Stimulated activated CD4-positive, alpha-beta T cell treated with anti-CD3 and anti-CD28 coated beads, TNF-alpha, amount 100 ng/mL, for 48 hours (primary cell): ENCODE measurements at places on chromosomes 13 and 19.

GRCh38 chr13:88154001-88154400 is 482.8 kb downstream of the SLITRK5 start:
- DNase-seq, result no peak

GRCh38 chr19:51111606-51112005 is 3.4 kb upstream of the CTU1 start:
- no peak for DNase-seq

DNA sequence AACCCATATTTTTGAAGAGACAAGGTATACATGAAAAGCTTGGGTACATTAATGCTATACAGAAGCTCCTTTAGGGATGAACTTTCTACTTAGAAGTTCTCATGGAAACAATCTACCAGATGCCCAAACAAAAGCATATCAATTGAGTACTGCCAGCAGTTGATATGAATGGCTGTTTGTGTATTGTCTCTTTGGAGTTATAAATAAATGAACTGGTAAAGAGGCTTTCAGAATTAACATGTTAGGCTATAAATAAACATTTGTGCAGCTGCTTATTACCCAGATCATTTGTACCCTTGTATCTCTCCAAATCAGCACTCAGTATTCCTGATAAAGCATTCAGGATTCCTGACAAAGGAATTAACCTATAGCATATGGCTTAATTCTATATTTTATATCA is 418.9 kb downstream of the FGF14 start:
- DNase-seq, result no peak

GRCh38 chr19:49440439-49441209 is 703 bp downstream of the SLC17A7 start:
- no peak for DNase-seq

GRCh38 chr19:11242864-11243797 is 3.7 kb downstream of the ANGPTL8 start:
- peak; percentile 94 for DNase-seq

DNA sequence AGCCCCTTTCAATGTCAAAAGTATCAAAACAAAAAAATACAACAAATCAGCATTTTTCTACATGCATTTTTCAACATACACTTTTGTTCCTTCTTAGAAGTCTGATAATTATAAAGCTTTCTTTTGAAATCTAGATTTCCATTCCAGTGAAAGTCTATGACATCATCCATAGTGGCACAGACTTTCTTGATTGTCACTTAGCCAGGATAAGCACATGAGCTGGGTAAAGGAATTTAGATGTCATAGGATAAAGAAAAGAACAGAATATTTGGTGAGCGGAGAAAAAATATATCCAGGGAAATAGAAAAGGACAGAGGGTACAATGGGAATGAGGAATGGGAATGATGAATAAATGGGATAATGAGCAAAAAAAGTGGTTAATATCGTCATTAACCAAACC is 15.1 kb upstream of the TRPC4 start:
- DNase-seq, result no peak

- DNase-seq, result no peak
These were observed 11.1 kb downstream of the NCLN start for GRCh38 chr19:3196933-3197205.

DNA sequence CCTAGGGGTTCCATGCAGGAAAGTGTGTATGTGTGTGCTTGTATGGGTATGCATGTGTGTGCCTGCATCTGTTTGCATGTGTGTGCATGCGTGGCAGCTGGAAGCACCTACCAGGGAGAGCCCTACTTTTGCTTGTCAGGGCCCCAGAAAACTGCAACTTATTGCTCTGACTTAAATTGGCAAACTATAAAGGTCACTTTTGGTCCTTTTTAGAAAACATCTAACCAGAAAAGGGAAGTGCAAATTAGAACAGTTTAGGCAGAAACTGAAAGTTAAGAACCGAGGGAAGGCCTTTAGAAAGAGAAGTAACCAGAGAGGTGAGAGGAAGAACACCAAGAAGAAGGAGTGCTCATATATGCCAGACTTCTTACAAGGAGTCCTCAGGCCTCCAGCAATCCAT is 32.5 kb downstream of the DLEU7 start:
- no peak for DNase-seq

DNA sequence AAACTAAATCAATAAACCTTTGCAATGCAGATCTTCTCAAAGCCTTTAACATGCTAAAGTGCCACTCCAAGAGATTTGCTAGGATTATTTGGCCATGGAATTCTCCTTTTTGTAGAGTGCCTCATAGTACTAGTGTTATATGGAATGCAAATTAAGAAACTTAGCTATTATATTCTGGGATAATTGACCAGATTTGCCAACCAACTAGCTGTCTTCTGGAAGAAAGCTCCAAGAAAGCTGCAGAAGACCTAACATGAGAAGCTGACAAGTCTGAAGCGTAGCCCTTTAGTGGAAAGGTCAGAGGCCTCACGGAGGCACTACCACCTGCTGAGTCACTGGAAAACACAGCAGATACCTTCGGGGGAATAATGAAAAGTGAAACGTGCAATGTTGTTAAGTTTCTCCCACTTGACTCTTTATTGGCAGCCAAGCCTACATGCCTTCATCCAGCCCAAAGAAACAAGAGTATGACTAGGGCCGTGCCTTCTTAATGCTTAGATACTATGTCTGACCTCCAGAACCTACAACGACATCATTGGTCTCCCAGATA is 29.8 kb upstream of the KATNAL1 start:
- DNase-seq, result no peak

DNA sequence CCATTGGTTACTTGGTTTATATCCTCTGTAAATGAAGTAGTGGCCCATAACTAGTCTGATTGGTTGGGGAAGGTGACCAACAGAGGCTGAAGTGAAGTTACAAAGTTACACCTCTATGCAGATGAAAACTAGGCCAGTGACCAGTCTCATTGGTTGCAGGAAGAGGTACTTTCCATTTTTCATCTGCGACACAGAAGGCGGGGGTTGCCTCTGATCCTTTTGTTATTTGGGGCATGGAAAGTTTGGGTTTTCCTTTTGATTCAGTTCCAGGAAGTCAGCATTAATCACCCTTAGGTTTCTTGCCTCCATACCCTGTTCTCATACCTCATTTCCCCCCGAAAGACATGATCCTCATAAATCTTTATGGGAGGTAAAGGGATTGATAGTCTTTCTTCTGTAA is 20.2 kb downstream of the ZNF544 start:
- no peak for DNase-seq

DNA sequence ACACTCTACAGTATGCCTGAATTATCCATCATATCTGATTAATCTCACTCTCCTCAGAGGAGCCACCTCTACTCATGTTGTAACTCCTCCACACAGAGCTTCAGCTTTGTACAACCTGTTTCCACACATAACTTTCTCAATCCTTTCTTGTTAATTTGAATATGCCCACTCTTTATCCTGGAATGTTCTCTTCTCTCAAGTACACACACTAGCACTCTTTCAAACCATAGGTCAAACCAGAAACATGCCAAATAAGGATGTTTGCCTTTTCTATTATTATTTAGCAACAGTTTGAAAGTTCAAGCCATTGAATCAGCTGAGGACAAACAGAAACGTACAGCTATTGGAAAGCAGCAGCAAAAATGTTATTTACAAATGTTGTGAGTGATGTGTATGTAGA is 110.3 kb downstream of the MIPEP start:
- DNase-seq, result no peak

DNA sequence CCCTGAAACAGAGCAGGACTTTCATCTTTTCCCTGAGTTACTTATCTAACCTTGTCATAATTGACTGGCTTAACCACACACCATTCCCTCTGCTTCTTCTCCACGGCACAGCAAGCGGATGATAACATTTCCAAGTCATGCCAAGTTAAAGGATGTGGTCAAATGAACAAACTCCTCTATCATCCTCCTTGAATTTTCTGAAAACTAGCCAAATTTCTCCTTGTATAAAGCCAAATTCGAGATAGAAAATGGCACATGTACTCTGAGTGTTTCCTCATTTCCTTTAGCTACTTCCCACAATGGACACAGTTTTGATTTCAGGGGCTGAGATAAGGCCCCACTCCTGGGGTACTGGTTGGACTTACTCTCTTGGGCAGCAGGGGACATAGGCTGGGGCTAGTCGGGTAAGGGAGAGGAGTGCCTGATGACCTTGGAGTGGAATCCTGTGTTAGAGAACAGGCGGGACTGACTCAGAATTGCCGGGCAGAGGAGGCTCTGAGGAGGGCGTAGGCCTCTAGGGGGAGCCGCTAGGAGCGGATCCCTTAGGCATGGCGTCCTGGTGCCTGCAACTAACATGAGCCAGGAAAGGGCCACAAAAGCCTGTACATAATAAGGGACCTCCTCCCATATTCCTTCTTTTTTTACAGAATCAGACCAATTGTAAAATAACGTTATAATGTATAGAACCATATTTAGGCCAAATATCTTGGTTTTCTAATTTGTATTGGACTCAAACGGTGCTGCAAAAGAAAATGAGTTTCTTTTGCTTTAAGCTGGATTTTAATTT is 20.3 kb upstream of the TMTC4 start:
- DNase-seq, result no peak

DNA sequence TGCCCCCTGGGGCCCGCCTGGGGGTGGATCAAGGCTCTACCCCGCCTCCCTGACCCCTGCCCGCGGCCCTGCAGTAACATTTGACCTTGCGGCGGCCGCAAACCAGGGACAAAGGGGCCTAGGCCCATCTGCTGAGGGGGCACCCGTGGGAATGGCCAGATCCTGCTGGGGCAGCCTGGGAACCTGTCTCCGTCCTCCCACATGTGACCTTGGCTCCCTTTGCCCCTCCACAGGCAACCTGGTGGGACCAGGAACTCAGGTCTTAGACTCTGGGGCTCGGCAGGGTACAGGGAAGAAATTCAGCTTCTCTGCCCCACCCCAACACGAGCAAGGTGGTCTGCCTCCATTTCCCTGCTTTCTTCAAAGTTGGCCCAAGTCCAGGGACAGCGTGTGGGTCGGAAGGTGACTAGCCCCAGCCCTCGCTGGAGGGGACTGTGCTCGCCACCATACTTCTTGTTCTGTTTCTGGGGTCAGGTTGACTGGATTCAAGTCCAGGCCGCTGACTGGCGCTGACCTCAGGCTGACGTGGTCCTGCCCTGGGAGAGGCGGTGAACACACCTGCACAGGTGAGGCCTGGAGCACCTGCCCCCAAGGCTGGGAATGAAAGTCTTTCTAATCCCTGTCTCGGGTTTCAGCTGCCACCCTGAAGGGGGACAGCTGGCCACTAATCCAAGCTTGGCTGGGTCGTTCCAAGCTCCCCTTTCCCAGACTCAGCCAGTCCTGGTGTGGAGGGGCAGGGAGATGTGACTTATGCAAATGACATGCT is 2.5 kb upstream of the NR2F6 start:
- no peak for DNase-seq

GRCh38 chr19:6963244-6963852 is 57.9 kb downstream of the MBD3L2B start:
- no peak for DNase-seq

DNA sequence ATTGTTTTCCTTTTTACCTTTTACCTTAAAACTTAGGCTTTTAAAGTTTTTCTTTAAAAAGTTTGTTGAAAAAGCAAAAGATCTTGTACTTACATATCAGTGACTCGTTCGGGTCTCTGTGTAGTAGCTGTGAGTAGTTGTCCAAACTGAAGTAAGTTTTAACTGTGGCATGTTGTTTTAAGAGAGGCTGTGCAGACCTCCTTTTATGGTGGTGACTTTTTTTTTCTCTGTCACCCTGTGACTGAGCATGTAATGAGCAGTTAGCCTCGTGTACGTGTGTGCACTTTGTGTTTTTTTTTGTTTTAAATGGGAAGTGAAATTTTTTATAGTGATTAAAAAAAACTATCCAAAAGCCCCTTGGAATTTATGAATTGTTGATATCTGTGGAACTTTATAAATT is at the start of gene GPR183:
Gene GPR183, minus strand, starts transcription at position 153 of the 400 bp plus-strand sequence. CDS start 11,254 bp downstream, outside the sequence.
- DNase-seq, result no peak

- no peak for DNase-seq
These were observed 416.4 kb downstream of the ITGBL1 start for GRCh38 chr13:101868585-101869469.

DNA sequence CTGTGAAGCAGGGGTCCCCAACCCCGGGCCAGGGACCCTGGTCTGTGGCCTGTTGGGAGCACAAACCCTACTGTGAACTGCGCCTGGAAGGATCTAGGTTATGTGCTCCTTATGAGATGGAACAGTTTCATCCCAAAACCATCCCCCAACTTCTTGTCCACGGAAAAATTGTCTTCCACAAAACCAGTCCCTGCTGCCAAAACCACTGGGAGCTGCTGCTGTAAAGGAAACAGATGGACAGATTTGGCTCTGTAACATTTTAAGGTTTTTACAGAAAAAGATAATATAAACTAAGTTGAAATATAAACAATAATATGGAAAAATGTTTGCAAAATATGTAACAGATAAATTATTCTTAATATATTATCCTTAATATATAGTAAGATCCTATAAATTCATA is 73.7 kb downstream of the COG6 start:
- DNase-seq, result no peak

DNA sequence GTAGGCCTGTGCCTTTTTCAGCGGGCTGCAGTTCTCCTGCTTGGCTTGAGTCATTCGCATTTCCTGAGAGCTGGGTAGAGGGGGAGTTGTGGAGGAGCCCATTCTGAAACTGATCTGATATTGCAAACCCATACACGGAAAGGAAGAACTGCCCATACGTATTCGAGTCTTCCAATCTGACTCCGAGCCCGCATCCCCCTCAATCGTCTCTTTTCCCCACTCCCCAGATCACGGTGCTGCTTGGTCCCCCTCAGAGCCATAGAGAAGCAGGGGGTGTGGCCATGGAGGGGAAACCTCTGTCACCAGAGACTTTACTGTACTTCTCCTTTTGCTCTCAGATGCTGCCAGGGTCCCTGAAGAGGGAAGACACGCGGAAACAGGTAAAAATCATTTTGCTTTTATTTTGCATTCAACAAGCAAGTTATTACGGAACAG is at the start of gene CD22:
Gene CD22, plus strand, starts transcription at position 337 of the 435 bp plus-strand sequence. CDS start 2,854 bp downstream, outside the sequence.
- no peak for DNase-seq

GRCh38 chr19:1613808-1614570 is 8.7 kb upstream of the UQCR11 start:
- no peak for DNase-seq

DNA sequence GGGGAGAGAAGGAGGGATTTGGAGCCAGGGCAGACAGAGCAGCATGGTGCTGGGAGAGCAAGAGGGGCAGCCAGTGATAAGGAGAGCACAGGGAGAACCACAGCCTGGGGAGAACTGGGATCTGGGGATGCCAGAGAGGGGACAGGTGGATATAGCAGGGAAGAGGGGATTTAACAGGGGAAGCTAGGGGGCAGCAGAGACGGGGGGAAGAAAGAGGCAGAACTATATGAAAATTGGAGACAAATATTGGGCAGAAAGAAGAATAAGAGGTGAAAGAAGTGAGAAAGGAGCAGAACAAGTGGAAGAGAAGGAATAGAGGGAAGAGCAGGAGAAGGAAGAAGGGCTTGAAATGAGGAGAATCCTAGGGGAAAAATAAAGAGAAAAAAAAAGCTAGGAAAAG is 6.5 kb upstream of the ZNF528 start:
- no peak for DNase-seq

DNA sequence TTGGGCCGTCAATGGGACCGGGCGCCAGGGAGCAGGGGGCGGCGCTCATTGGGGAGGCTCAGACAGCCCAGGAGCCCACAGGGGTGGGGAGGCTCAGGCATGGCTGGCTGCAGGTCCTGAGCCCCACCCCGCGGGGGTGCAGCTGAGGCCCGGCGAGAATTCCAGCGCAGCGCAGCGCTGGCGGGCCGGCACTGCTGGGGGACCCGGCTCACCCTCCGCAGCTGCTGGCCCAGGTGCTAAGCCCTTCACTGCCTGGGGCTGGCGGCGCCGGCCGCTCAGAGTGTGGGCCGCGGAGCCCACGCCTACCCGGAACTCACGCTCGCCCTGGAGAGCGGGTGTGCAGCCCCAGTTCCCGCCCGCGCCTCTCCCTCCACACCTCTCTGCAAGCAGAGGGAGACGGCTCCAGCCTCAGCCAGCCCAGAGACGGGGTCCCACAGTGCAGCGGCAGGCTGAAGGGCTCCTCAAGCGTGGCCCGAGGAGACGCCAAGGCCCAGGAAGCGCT is 1227.4 kb downstream of the PCDH17 start:
- DNase-seq, result no peak
